ENCODE measurements at places on chromosomes 2 and 18.

- DNase-seq, result no peak
Measured at GRCh38 chr2:70362661-70363060, 60.8 kb upstream of the FAM136A start.

- no peak for DNase-seq
Measured at GRCh38 chr2:17916584-17916983, 38.1 kb downstream of the KCNS3 start.

- no peak for DNase-seq
Measured at GRCh38 chr2:230840301-230840700, 24.4 kb upstream of the ITM2C start.

DNA sequence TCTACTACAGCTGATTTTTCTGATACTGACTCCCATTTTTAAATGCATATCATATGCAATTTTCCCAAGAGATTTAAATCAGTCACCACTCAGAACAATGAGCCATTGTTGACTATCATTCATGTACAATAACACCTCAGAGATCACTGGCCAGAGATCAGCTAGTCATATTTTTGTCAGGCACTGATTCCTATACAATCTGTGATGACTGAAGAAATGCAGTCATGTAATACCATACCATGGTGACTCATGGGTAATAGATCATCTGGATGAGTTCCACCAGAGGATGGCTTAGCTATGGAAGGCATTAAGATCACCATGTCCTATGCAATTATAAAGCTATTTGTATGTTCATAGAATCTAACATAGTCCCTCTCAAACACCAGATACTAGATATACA, 285.7 kb upstream of the DCC start:
- no peak for DNase-seq

GRCh38 chr2:30481323-30481800, 34.3 kb downstream of the LCLAT1 start:
- DNase-seq, result no peak

DNA sequence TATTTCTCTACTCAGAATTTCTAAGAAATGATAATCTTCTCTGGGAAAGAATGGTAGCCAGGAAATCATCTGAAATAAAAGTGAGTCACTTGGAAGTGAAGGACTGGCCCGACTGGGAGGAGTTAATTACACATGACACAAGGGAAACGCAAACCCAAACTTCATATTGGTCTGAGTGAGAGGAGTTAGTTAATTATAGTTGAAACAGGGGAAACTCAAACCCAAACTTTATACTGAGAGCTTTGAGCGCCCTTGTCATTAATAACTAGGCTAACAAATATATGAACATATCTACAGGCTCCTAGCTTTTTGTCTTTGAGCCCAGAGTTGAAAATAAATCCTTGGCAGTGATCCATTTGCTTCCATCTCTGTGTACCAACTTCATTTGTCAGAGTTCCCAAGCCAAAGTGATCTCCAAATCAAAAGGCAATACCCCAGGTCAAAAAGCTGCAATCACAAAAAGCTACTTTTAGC, 187.8 kb upstream of the COL3A1 start:
- no peak for DNase-seq

- DNase-seq, result no peak
Measured at GRCh38 chr2:170340693-170341068, 162.7 kb downstream of the MYO3B start.

- DNase-seq, result no peak
Measured at GRCh38 chr2:218161644-218162043, 5.1 kb downstream of the CXCR1 start.

Data from GM04503 (cell line).